Breast epithelium (tissue), 4 donors: ENCODE measurements at places on chromosomes 5 and 9. TPM values are rescaled to one million over a fixed set of nuclear protein-coding genes. Genes with fewer than 3 reads are reported as not detected.

Gene LHX2
- total RNA-seq = not detected

Gene EDIL3
- 7.2 TPM for total RNA-seq

DNA sequence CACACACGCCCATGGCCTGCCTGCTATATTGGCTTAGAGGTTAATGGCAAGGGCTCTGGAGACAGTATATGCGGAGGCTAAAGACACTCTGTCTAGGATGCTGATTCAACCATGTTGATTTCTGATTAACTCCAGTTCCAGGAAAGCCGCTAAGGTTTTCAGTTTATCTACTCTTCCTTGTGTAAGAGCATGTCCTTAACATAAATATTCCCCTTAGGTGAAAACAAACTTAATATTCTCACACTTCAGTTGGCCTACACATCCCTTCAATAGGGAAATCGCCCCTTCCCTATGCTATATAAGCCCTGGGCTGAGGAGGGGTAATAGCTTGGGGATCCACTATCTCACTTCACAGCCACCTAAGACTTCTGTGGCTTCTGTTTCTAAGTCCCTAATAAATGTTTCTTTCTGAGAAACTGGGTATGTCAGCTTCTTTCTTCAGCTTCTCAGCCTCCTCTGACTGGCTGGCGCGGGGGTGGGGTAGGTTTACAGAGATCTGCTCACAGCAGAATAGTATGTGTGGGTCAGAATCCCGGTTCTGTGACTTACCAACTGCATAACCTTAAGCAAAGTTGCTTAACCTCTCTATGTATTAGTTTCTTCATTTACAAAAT, 4.3 kb upstream of the GPX3 start:
- DNase-seq = no peak
- no peak overlapping the region for H3K4me3 ChIP-seq
- peak overlapping the region; percentile 48 for H3K27ac ChIP-seq
- no peaks in the 10 kb centered on the region for H3K4me1 ChIP-seq

- H3K4me1 ChIP-seq = peaks cover 38% of the 10 kb centered on the region
- DNase-seq = no peak
- H3K36me3 ChIP-seq = no peaks in the 10 kb centered on the region
- H3K4me3 ChIP-seq = no peak overlapping the region
- peak overlapping the region; percentile 81 for H3K27ac ChIP-seq
These were observed 4.1 kb downstream of the SYNPO start for GRCh38 chr5:150644514-150644913.

Gene RMI1
- 6.1 TPM for total RNA-seq

GRCh38 chr5:142659405-142659804, 26.5 kb downstream of the FGF1 start:
- H3K27me3 ChIP-seq = no peaks in the 10 kb centered on the region
- DNase-seq = no peak

Gene SMARCA2
- 140 TPM for total RNA-seq

GRCh38 chr5:97375959-97376358, 192.9 kb upstream of the RIOK2 start:
- H3K27me3 ChIP-seq = no peaks in the 10 kb centered on the region
- H3K36me3 ChIP-seq = peaks cover 3% of the 10 kb centered on the region
- H3K27ac ChIP-seq = no peak overlapping the region
- no peak overlapping the region for H3K4me3 ChIP-seq
- no peaks in the 10 kb centered on the region for H3K4me1 ChIP-seq
- DNase-seq = no peak

- no peak overlapping the region for H3K27ac ChIP-seq
- no peak for DNase-seq
- H3K27me3 ChIP-seq = no peaks in the 10 kb centered on the region
These were observed 638.0 kb downstream of the IRX1 start for GRCh38 chr5:4233671-4234070.
